CD4-positive, CD25-positive, alpha-beta regulatory T cell (primary cell): ENCODE measurements at places on chromosomes 3 and 15. TPM values are rescaled to one million over a fixed set of nuclear protein-coding genes. Genes with fewer than 3 reads are reported as not detected.

GRCh38 chr3:100844063-100844936 is 135.0 kb downstream of the TFG start:
- DNase-seq: no peak

DNA sequence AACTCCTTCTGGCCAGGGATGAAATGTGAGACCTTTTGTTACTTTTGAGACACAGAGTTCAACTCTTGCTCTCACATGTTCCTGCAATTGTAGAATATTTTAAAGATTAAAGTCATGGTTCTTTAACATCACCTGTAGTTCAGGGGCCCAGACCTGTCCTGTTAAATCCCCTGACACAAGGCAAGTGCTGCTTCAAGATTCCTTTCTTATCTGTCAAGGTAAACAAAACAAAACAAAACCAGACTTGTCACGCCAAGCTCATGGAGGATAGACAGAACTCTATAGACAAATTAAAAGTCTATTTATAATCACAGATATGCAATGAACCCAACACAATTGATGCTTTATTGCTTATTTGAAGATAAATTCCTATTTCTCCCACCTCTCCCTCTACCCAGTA is 48.6 kb upstream of the NEDD4 start:
- DNase-seq: no peak

GRCh38 chr15:101128221-101129015 is 123.4 kb downstream of the CHSY1 start:
- DNase-seq: no peak

The ARPIN gene
- total RNA-seq: not detected

DNA sequence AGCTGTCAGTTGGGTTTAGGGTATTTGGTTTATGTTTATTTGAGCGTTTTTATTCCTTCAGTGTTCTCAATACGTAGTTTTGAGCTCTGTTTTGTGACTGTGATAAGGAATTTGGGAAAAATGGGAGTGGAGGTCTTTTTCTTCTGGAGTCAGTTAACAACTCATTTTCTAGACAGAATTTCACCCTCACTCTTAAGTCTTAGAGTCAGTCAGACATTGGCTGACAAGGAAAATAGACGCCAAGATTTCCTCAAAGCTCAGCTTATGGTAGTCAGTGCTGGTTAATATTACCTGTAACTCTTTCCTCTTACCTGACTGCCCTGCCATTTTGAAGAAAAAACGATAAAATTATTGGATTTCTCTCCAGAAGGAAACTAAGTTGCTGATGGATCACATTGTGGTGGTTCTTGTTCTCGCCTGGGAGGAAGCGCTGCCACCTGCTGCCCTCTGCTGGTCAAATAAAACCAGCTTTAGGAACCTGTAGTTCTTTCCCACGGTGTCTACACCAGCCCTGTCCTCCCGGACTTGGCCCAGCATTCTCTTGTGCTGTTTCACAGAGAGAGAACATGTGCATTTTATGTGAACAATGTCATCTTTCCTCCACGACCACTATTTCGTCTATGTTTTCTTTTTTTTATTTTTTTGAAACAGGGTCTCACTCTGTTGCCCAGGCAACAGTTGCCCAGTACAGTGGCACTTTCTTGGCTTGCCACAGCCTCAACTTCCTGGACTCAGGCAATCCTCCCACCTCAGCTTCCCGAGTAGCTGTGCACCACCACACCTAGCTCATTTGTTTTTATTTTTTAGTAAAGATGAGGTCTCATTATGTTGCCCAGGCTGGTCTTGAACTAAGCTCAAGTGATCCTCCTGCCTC is 41.4 kb upstream of the UMPS start:
- peak; percentile 40 for DNase-seq

GRCh38 chr3:186990277-186990676 is 60.0 kb downstream of the ST6GAL1 start:
- DNase-seq: no peak

- no peak for DNase-seq
Observed at GRCh38 chr3:57112206-57112605, 51.7 kb downstream of the SPATA12 start.

The DPH3 gene
- total RNA-seq: 20.0 TPM

GRCh38 chr3:57803647-57804081 is 47.6 kb downstream of the SLMAP start:
- DNase-seq: peak; percentile 77

The GOLGA8S gene
- total RNA-seq: not detected

DNA sequence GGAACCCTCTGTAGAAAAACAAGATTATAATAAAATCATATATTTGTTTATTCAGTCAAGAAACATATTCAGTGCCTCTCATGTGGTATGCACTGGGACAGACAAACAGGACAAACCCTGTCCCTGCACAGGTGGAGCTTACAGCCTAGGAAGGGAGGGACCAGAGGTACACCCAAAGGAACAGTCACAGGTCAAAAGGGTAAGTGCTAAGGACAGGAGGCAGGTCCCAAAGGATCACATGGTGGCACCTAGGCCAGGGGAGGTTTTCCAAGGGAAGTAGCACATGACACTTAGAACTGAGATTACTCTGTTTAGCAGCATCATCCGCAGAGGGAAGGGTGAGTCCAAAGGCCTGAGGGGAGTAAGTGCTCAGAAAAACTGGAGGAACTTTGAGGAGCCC is 254.4 kb upstream of the ARRDC4 start:
- DNase-seq: no peak

The PLA2G4D gene
- total RNA-seq: not detected

The SYNPR gene
- not detected for total RNA-seq

DNA sequence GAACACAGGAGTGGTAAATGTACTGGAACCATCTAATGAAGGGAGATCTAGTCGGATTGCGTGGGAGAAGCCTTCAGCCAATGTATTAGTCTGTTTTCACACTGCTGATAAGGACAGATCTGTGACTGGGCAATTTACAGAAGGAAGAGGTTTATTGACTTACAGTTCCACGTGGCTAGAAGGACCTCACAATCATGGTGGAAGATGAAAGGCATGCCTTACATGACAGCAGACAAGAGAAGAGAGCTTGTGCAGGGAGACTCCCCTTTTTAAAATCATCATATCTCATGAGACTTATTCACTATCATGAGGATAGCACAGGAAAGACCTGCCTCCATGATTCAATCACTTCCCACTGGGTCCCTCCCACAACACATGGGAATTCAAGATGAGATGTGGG is 17.0 kb downstream of the HRG start:
- DNase-seq: no peak

- no peak for DNase-seq
Observed at GRCh38 chr3:182618981-182619591, 174.2 kb upstream of the ATP11B start.

DNA sequence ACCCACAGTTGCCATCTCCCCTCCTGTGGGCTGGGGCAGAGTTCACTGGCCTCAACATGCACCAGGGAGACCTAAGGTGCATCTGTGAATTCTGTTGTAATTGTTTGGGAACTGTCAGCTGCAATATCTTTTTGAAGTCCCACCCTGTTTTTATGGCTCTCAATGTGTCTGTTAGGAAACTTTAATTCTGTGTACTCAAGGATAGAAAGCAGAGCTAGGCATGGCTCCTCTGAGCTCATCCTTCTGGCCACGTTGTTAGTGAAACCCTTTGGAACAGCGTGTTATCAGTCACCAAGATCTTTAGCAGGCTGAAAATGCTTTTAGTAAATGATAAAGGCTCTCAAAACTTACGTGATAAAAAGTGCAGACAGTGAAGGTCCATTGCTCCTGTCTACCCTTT is 33.6 kb upstream of the MTMR10 start:
- no peak for DNase-seq

DNA sequence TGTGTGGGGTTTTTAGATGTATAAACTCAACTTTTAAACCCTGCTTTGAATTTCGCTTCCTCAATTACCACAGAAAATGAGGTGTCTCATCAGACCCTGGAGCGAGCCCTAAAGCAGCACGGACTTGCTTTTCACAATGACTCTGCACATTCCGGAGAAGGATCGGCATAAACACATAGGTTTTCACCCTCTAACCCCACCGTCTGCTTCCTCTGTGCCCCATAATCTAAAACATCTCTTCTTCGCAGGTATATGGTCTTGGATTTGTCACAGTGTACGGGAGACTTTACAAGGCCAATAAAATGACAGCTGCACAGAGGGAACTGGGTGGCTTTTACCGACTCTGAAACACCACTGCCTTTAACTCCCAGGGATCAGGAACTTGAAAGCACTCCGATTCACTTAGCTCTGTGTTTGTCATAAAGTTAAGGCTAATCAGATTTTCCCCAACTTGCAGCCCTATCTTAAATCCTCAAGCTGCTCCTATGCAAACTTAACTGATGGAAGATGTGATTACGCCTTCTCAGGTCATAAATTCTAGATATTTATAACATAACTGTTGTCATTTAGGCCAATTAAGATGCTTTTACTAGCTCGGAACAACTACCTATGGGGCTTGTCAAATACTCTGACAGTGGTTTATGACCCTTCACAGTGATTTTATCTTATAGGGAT is 133.4 kb upstream of the WNT5A start:
- no peak for DNase-seq

DNA sequence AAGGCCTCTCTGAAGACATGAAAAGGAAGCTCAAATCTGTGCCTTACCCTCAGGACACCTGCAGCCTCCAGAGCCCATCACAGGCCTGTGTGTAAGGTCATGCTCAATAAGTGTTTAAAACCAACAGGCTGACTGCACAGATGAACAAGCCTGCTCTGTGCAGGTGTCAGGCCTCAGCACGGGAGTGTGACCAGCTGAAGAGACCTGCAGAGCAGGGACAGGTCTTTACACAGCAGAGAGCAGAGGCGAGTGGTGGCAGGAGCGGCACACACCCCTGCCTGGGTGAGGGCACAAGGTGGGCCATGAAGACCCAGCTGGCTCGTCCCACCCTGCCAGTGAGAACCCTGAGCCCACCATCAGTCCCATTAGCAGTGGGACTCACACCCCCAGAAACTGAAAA is 56.9 kb downstream of the ROPN1B start:
- peak; percentile 29 for DNase-seq

- DNase-seq: no peak
Observed at GRCh38 chr3:15595955-15596354, 5.4 kb downstream of the HACL1 start.

The GABRR3 gene
- not detected for total RNA-seq

DNA sequence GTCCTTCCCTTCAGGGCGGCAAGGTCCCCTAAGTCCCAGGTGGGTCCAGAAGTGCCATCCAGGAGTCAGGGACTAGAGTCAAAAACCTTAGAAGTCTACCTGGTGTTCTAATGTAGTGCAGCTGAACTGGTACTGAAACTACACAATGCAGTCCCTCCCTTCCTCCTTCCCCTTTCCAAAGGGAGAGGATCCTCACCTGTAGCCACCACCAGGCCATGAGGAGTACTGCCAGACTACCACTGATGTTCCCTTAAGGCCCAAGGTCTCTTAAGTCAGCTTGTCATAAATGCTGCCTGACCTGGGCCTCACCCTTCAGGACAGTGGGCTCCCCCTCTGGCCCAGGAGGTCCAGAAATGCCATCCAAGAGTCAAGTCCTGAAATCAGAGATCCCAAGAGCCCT is 98.9 kb downstream of the ULK4 start:
- no peak for DNase-seq

DNA sequence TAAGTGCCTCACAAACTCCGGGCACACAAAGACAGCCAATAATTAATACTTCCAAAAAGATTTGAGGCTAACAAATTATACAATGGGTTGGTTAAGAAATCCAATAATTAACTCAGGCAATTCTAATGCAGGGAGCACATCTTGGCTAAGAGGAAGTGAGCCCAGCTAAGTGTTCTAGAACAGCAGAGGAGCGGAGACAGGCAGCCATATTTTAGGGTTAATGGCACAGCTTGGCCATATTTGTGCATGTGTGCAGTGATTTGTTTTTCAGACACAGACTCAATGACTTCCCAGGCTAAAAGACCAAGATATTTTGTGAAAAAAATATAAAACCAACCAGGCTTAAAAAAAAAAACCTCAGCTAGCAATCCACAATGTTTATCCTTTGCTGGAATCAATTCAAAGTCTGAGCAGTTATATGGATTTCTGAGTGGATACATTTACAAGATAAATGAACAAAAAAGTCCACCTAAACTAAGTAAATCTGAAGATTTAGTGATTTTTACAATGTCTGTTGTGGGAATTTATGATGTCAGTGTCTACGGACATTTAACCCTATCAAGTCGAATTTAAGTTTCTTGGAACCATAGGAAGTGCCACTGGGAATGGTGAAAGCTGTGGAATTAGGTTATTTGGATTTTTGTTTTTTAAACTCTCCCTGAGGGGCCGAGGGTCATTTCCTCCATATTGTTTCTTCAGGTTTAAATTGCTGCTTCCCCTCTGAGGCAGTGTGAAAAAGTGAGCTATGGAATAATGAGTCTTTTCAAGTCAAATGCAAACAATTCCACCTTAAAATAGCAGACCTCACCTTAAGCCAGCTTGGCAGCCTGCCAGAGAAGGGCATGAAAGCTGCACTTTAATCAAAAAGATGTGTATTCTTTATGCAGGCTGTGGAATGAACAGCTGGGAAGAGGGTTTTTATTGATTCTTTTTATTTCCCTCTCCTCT is 413.7 kb upstream of the TBL1XR1 start:
- DNase-seq: no peak

The WDR49 gene
- total RNA-seq: 0.79 TPM

DNA sequence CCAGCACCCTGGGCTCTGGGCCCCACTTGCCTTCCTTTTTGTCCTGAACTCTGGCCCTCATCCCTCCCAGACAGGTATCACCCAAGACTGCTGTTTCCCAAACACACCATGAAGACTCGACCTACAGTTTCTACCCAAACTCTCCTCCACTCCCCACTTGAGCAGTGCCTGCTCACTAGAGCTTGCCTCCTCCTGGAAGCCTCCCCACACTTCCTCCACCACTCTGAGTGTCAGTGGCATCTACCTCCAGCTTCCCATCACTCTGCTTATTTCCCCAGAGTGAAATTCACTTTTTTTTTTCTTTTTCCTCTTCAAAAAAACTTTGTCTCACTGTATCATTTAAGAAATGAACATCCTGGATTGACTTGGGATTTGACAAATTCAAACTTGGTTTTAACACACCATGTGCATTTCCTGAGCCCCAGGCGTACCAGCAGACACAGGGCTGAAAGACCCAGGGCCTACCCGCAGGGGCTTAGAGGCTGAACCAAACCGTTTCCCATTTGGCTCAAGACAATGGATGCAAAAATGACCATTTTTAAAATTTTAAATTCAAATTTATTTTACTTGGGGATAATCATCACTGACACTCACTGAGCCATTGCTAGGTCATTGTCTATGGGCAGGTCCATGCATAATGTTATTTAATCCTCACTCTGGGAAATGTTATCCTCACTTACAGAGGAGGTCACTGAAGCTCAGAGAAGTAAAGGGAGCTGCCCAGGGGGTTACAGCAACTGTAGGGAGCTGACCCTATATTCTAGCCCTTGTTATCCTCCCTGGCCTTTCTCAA is 62.3 kb downstream of the IQSEC1 start:
- DNase-seq: no peak

- no peak for DNase-seq
Observed at GRCh38 chr15:69531665-69532027, 79.0 kb downstream of the RPLP1 start.

The ETV5 gene
- not detected for total RNA-seq

The PLIN1 gene
- total RNA-seq: not detected
